ENCODE measurements at places on chromosomes 5 and 9.

DNA sequence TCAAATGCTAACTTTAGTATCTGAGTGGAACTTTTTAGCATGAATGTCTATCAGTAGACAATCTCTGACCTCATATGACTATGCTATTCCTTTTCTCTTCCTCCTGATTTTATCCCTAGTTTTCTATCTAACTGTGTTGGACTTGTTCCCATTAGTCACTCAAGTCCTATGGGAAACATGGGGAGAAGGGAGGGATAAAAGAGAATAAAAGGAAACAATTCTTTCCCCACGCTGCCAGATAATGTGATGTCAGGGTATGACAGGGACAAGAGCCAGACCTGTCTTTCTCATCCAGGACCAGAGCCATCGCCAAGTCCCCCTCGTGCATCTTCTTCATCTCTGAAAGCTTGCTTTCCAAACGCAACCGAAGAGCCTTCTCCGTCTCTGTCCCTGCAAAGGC lies 43.9 kb downstream of the CDK5RAP2 start:
- DNase-seq: no peak

DNA sequence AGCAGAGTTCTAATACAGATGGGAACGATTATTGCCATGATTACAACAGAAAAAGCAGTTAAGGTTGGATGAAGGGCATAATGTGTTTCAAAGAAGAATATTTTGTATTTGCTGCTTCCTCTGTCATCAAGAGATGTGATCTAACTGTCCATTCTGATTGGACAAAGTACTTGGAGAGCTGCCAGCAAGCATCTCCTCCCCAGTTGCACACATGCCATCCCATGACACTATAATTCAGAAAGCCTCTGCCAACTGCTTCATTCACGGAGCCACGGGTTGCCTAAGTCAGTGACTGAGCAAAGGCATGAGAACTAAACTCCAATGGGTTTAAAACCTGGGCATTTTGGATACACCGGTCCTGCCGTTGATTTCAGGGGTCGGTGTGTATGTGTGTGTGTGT lies 253.8 kb downstream of the CRB2 start:
- no peak for DNase-seq

DNA sequence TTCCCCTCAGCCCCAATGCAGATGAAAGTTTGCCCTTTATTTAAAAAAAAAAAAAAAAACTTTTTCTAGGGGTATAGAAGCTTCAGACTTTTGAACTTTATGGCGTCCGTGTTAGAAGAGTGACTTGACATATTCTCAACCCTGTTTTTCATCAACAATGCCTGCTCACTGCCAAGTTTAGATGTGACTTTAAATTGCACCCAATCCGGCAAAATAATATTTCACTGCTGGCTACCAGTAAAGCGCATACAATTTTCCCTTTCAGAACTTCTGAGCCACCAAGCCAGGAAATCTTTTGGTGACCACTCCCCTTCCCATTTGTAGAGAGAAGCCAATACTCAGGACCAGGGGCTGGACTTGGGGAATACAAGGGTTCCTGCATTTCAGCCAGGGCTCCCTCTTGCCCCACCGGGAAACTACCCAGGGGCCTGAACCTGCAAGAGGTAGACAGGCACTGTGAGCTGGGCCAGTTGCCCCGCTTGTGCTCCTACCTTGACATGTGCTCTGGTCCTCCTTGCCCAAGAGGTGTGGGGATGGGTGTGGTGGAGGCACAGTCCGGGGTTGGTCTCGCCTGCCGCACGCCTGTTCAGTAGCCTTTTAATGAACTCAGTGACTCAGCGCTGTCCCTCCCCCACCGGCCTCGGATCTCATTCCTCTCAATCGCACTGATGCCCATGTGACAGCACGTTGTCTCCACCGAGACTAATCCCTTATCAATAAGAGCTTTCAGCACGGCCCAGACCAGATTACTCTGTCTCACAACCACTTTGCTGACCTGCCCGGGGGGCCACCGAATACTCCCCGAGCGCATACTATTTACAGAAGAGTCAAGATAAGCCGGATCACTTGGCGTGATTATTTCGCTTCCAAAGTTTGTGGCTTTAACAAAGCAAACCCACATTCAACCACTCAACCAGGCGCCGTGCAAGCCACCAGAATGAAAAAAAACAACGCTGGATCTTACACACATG lies 226.4 kb downstream of the DCP2 start:
- no peak for DNase-seq

DNA sequence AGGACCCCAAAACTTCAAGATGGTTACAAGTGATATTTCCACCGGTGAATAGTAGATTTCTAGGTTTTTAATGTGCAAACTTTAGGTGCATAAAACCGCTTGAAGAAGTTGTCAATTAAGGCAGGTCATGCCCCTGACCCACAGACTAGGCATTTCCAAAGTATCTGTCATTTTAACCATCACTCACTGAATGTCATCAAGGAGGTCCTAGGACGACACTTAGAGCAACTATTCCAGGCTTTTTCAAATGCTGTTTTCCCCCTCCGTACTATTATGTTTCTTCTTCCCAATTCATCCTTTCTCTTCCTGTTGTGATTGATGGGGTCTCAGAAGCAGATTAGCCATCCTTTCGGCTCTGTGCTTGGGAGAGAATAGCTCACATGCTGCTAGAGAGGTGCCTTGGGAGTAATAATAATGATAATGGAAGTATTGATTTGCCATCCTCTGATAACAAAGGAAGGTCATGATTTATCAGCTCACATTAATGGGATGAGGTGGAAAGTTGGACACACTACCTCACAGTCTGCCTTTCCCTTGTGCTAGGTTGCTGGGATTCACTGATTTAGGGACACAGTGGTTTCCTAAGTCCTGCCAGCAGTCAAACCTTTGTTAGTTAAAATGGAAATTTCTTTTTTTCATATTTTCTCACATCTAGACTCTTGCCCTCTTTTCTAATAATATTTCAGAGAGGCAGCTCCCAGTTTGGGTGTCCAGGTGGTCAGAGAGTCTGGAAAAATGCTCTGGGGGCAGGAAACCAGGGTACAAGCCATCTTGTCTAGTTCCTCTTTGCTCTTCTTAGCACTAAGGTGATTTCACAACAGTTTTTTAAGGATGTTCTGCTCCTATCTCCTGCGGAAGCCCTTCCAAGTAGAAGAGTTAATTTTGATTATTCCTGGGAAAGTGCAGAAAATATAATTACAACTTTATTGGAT lies 67.0 kb downstream of the PTTG1 start:
- no peak for DNase-seq

GRCh38 chr5:82356021-82356420 lies 77.9 kb upstream of the RPS23 start:
- no peak for DNase-seq

GRCh38 chr5:138955013-138955660 lies 80.0 kb upstream of the LRRTM2 start:
- no peak for DNase-seq

DNA sequence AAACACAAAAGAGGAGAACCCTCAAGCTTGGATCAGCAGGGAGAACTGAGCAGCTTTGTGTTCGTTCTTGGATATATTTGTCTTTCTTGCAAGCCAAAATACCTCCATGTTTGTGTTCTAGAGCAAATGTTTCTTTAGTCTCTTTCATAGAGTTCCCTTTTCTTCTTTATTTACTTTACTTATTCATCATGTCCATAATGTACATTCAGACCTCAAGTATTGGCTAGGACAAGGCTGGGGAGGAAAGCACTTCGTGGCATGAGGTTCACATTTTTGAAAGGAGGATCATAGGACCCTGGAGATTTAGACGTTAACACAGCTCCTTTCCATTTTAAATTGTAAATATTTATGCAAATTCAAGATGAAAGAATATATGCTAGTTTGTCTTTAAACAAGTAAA lies 590.2 kb upstream of the MEF2C start:
- DNase-seq: no peak

DNA sequence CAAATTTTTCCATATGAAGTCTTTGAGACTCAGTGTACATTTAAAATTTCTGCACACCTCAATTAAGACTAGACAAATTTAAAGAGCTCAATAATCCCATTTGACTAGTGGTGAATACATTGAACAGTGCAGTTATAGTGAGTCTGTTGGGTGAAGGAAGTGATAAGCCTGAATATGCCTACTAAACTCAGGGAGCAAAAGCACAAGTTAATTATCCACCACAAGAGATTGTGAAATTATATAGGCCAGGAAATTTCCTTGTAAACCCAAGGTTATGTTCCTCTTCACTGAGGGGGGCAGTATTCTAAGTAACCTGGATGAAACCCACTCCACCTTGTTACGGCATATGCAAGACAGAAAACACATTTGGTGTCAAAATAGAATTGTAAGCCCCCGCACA lies 612.9 kb upstream of the DAB2 start:
- DNase-seq: no peak

DNA sequence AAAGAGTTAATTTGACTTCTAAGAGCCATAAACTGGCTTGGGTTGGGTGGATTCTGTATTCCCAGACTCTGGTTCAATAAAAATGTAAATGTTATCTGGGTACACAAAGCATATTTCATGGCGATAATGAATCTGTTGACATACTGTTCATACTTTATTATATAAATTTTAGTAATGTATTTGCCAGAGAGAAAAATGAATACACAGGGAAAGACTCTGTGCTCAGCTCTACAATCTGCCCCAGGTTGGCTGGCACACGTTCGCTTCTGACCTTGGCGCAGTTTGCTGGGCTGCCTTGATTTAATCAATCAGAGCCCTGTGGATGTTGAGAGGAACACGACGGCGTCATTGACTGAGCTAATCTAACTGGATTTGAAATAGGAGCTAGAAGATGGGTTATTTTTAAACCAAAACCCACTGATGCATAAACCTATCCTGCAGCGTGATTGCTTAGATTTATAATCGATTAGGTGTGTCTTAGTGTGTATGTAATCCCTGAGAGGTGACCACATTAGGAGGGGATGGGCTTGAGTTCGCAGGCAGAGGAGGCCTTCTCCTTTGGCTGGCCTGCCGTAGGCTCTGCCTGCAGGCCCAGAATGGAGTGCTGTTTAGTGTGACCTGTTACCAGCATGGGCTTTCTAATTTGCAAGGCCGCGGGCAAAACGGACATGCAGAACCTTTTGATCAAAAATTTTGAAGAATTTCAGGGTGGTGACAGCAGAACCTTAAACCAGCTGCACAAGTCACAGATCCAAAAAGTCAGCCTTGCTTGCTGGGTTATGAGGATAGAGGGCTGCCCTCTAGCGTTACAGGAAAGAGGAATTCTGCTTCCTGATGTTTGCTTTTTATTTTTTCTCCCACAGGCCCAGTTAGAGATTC lies 3.9 kb upstream of the ADCY2 start:
- peak; percentile 35 for DNase-seq

- no peak for DNase-seq
Measured at GRCh38 chr5:139950436-139950835, 92.7 kb downstream of the NRG2 start.

- DNase-seq: no peak
Measured at GRCh38 chr9:126084008-126084407, 242.6 kb upstream of the MVB12B start.

GRCh38 chr9:2722715-2723114 lies 5.4 kb downstream of the KCNV2 start:
- DNase-seq: no peak

GRCh38 chr9:967436-967835 lies 9.0 kb upstream of the DMRT3 start:
- no peak for DNase-seq

GRCh38 chr9:94932652-94933510 lies 206.4 kb downstream of the AOPEP start:
- no peak for DNase-seq

GRCh38 chr9:113920872-113921271 lies 44.8 kb downstream of the ZNF618 start:
- DNase-seq: no peak

DNA sequence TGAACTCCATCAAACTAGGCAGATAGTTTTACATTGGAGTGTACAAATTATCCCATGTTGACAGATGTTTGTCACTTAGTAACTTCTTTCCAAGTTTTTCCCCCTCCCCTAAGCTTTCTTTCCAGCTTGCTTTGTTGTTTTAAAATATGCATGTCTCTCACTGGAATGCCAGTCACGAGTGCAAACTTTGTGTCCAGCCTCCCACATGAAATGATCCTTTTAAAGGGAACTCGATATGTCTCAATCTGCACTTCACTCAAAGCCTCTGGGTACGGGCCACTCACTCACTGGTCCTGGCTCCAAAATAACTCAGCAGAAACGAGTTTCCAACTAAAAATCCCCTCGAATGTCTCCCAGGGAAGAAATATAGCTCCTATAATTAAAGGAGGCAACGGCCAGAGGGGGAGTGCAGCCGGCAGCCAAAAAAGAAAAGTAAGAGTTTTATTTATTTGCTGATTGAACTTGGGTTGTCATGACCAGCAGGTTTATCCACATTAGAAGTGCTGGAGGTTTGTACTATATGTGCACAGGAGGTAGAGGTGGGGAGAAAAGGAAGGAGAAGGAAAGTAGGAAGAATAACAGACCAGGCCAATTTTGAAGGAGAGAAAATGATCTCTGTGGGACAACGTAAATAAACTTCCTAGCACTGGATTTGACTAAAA lies 17.5 kb downstream of the NR2F1 start:
- DNase-seq: no peak

DNA sequence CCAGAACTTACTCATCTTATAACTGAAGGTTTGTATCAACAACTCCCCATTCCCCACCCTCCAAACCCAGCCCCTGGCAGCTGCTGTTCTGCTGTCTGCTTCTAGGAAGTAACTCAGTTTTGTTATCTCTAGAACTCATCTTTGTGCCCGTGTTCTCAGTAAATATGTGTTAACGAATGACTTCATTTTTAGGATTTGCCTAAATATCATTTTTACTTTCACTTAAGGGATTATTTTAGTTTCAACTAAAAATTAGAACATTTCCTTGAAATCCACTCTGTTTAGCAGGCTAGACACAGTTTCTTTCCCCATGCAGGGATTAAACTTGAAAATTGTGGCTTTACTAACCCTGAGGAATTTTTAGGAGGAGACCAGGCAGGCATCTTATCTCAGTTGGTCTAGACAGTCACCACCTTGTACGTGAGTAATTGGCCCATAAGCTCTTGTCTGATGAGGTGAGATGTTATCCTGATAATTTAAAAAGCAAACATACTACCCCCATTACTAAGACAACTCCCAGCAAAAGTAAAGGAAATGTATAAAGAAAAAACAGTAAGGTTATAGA lies 68.2 kb upstream of the TNFAIP8 start:
- DNase-seq: no peak

- DNase-seq: no peak
Measured at GRCh38 chr5:50770441-50770840, 104.0 kb downstream of the PARP8 start.

GRCh38 chr9:121887553-121888437 lies 205.3 kb downstream of the TTLL11 start:
- no peak for DNase-seq

DNA sequence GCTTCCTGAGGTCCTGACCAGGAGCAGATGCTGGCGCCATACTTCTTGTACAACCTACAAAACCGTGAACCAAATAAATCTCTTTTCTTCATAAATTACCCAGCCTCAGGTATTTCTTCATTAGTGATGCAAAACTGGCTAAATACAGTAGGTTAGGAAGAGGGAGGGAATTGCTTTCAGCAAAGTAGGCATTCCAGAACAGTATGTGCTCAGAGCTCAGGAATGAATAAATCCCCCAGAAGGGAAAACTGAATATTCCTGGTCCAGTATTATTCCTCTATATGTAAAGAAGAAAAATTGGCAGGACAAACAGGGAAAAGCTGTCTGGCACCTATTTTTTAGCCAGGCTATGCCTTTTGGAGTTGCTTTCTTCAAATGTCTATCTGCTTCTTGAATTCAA lies 577.1 kb downstream of the PSAT1 start:
- no peak for DNase-seq

Measured in DMS79 treated with DMSO at 0.1 percent for 48 hours (cell line).